ENCODE measurements at places on chromosomes 1 and 21.
A peak's percentile ranks its signal among the peaks of the same experiment; 100 is the strongest.

DNA sequence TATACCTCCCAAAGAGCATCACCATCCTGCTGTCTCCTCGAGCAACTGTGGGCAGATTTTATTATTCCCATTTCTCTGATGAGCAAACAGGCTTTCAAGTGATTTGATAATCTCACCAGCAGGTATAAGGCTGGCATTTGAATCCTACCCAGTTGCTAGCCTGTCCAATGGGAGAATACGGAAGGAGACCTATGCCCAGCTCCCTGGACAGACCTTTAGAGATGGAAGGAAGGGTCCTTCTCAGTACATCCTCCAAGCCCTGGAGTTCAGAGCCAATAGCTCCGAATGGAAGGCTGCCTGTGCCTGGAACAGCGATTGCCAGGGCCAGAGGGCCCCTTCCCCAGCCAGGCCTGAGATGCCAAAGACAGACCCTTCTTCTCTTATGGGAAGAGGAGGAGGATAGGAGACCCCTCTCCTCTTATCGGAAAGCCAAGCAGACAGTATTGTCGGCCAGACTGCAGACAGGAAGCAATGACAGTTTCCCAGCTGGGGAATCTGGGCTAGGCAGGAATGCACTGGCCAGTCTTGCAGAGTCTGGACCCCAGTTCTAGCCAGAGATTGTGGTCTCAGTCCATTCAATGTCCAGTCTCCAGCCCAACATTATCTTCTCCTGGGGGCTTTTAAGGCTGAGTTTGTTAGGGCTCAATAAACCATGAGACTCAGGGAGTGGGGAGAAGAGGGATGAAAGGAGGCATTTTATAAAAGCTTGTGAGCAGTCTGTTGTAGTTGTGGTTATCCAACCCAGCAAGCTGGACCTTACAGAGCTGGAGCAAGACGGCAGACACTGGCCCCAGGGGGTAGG lies 2.0 kb downstream of the IFFO2 start:
- no peak for DNase-seq

DNA sequence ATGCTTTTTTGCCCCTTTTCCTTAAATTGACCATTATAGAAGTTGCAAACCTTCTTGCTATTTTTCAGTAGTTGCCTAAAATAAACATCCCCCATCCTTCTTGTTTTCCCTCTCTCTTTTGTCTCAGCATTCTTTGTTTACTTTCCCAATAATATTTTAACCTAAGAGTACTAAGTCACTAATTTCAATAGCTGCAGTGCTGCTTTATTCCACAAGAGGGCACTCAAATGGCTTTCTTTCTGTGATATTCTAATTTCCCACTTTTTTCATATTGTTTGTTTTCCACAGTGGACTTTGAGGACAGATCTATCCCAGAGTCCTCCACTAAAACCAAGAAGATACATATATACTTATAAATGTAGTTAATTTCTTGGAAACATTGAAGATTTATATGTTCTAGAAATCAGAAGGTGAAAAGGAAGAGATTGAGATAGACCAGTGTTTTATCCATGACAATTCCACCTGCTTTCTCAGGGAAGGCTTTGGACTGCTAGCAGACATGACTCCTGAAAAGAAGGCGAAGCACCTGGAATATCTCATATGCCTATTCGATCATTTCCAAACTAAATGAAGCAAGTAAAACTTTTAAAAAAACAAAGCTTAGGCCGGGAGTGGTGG lies 104.8 kb upstream of the GRIK1 start:
- no peak for DNase-seq

GRCh38 chr1:101175886-101176285 lies 60.9 kb upstream of the S1PR1 start:
- no peak for DNase-seq

DNA sequence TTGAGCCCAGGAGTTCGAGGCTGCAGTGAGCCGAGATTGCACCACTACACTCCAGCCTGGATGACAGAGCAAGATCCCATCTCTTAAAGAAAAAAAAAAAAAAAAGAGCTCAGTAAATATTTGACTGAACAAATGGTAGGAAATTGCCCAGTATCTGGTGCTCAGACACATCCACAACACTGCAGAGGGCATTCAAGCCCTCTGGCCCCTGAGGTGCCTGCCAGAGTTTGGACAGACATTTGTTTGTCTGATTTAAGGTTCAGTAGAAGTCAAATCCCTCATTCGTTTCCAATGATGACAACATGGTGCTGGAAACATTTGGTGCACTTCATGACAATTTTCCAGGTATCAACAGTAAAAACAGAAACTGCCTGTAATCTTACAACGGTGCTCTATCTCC lies 86.6 kb downstream of the HLCS start:
- DNase-seq, result no peak

GRCh38 chr1:18505666-18506065 lies 24.9 kb downstream of the KLHDC7A start:
- DNase-seq, result no peak

DNA sequence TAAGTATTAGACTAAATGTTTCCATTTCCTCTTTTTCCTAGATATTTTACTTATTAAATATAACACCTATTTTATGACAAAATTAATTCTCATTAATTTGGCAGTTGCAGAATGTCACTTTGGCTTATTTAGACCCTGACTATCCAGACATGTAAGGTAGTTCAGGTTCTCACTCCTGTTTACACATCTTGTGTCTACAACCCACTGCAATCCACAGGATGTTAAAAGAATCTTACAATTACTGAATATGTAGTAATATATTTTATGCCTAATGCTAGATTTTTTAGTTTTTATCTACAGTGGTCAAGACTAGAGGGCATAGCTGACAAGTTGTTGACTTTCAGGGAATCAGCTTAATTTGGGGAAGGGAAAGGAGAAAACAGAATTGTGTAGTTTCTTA lies 346.7 kb downstream of the USP25 start:
- DNase-seq, result no peak

DNA sequence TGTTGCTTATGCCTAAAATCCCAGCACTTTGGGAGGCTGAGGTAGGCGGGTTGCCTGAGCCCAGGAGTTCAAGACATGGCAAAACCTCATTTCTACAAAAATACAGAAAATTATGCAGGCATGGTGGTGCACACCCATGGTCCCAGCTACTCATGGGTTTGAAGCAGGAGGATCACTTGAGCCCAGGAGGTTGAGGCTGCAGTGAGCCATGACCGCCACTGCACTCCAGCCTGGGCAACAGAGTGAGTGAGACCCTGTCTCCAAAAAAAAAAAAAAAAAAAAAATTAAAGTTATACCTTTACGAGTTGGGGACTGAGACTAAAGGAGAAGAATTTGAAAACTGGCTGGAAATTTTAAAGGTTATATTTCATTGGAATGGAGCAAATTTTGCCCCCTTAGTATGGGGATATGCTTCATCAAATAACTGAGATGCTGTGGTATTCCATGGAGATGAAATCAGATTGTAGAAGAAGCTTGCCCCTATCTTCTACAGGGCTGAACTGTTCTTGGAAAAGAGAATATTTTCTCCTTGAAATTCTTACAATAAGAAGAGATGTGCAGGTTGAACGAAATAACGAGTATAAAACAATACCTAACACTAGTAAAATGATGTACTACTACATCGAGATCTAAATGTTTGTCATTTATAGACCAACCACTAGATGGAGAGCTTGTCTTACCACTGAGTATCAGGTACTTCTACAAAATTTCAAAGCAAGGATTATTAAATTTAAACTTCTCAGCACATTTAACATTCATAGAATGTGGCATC lies 34.9 kb upstream of the SCYL3 start:
- no peak for DNase-seq

DNA sequence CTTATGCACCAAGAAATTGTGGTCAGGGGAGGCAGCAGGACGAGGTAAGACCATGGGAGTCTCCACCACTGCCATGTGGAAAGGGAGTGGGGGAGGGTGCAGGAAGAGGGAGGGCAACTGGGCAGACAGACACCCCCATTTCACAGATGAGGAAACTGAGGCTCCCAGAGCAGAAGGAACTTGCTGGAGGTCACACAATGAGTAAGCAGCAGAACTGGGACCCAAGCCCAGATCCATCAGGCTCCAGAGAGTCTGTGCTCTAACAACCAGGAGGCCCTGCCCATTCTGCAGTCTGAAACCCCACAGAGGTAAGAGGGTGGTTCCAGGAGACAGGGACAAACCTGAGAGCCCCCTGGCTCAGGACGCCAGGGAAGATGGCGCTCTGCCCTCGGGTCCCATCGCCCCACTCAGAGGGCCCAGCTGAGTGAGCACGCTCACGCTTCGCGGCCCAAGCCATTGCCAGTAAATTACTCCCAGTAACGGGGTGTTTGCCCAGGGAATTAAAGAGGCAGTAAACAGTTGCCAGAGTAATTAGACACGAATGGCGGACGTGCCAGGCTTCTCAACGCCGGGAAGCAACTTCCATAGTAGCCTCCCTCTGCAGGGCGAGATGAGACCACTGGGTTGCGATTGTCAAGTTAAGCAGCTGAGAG lies 59.2 kb downstream of the MATN1 start:
- peak; percentile 55 for DNase-seq

DNA sequence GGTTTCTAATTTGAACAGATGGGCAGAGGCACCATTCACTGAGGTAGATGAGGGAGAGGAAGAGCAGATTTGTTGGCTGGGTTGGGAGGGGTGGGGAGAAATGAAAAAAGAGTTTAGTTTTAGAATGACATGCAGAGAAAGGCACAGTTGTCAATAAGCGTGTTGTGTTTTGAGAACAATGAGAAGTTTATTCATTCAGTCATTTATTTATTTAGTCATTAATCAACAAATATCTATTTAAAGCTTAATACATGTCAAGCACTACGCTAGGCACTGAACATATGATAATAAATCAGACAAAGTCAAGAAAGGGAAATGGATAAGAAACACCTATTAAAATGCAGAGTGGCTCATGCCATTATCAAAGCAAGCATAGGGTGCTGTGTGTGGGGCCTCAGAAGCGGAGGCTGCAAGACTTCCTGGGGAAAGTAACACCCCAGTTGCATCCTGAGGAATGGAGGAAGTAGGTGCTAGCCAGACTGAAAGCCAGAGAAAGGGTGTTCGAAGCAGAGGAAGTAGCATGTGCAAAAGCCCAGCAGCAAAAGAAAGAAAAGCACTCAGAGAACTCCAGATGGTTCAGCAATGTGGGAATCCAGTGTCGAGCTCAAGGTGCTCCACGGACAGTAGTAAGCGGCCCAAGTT lies 114.1 kb downstream of the RNF220 start:
- DNase-seq, result no peak

DNA sequence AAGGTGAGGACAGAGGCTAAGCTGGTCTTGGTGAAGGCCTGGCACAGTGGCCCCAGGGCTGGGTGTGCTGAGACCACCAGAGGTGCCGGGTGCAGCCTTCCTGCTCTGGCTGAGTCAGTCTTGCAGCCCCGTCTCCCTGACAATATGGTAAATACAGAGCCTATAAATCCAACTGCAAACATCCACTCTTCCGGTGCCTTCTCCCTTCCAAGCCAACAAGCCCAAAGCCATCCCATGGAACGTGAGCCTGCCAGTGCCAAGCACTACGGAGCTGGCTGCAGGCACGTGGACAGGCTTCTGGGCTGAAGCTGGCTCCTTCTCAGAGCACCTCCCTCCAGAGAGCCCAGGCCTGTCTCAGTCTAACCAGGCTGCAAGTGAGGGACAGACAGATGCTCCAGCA lies 70.0 kb downstream of the TRABD2B start:
- DNase-seq, result no peak

DNA sequence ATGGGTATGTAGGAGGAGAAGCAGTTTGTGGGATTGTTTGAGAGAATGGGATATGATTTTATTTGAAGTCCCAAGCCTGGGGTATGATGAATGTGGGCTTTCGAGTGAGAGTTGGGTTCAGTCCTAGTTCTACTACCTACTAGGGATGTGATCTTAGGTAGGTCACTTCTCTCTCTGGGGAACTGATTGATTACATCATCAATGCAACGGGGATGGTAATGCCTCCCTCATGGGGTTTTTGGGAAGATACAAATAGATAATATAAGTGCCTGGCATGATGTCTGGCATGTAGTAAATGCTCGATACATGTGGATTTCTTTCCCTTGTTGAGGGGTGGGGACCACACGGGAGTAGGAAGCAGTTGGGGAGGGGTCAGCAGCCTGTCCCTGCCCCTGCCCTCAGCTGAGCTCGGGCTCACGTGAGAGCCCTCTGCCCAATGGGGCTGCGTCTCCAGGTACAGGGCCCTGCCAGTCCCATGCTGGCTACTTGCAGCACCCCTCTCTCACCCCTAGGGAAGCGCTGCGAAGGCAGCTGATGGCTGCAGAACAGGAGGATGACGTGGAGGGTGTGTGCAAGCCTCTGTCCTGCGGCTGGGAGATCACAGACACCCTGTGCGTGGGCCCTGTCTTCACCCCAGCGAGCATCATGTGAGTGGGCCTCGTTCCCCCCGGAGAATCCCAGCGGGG lies 38.7 kb downstream of the AZIN2 start:
- no peak for DNase-seq

GRCh38 chr1:18942340-18942739 lies 14.1 kb downstream of the IFFO2 start:
- DNase-seq, result no peak

- peak; percentile 49 for DNase-seq
Measured at GRCh38 chr1:246210756-246211155, 296.3 kb downstream of the SMYD3 start.

DNA sequence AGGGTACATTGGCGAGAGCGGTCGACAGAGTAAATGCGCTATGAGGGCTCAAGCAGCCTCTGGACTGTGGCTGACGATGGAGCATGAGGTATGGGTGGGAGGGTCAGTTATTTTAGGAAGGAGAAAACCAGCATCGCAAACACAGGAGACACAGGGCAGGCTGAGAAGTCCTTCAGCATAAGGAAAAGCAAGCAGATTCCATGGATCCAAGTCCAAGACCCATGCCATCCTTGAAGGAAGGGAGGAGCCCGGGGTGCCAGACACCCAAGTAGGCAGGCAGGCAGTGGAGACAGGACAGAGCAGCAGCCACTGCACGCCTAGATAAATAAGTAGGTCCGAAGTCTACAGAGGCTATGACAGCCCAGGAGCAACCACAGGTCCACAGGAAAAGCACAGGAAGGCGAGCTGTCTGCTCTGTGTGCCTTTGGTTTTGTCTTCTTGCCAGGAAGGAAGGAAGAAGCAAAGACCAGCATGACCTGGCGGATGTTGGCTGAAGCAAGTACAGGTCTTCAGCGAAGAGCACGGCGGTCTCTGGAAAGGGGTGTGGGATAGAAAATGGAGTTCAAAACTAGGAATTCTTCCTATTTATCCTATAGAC lies 76.4 kb upstream of the SLC45A1 start:
- DNase-seq, result no peak

GRCh38 chr1:92577261-92577895 lies 90.7 kb upstream of the GFI1 start:
- DNase-seq, result no peak

GRCh38 chr1:235513495-235514366 lies 9.5 kb upstream of the B3GALNT2 start:
- no peak for DNase-seq

- peak; percentile 11 for DNase-seq
Measured at GRCh38 chr1:41679994-41680393, 195.5 kb upstream of the EDN2 start.

DNA sequence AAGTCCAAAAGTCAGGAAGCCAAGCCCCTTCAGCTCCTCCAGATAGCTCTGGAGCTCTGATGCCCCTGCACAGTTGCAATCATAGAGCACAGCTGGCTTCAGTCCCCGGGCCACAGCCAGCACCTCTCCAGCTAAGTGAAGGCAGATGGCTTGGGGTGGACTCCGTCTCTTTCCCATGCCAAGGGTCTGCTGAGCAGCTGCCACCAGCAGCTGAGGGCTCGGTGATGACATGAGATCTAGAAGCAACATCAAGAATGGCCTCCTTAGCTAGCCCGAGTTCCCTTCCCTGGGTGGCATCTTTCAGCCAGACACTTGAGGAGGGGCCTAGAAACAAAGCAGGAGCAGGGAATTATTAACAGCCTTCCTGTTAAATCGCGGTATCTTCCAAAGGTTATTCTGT lies 973 bp downstream of the C1orf74 start:
- no peak for DNase-seq

All from posterior cingulate gyrus (tissue), 11 donors.